Mesothelial cell of epicardium (in vitro differentiated cells): ENCODE measurements at places on chromosomes 11 and 22.
A peak's percentile ranks its signal among the peaks of the same experiment; 100 is the strongest.

DNA sequence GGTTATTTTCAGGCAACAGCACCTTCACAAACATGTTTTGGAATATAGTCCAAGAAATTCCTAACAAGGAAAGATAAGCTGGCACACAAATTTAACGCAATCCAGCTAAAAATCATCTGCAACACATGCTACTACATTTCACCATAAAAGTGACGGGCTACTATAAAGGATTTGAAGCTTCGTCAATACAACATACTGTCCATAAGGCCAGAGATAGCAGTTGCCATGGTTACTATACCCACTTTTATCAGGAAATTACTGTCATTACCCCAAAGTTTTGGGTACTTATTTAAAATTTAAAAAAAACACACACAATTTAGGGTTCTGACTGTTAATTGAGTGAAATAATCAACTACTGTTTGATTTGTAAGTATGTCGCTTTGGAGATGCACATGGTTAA, 6.9 kb downstream of the PHF21A start:
- H3K27me3 ChIP-seq, result no peaks in the 10 kb centered on the region
- H3K4me3 ChIP-seq, result no peak overlapping the region
- H3K36me3 ChIP-seq, result no peaks in the 10 kb centered on the region
- H3K27ac ChIP-seq, result peak overlapping the region; percentile 35

GRCh38 chr22:35498026-35498800, 42.4 kb upstream of the RASD2 start:
- H3K27me3 ChIP-seq, result peaks cover 35% of the 10 kb centered on the region
- H3K27ac ChIP-seq, result no peak overlapping the region
- no peaks in the 10 kb centered on the region for H3K36me3 ChIP-seq
- no peak for DNase-seq

- no peak overlapping the region for H3K27ac ChIP-seq
- H3K36me3 ChIP-seq, result no peaks in the 10 kb centered on the region
- DNase-seq, result no peak
These were observed 12.8 kb downstream of the CPT1A start for GRCh38 chr11:68828957-68829356.

- H3K27ac ChIP-seq, result no peak overlapping the region
- DNase-seq, result no peak
- H3K27me3 ChIP-seq, result peaks cover 55% of the 10 kb centered on the region
These were observed 50.1 kb downstream of the CHST1 start for GRCh38 chr11:45615182-45615792.

GRCh38 chr11:108170184-108170583, 48.8 kb downstream of the ACAT1 start:
- H3K27ac ChIP-seq, result no peak overlapping the region
- H3K4me1 ChIP-seq, result no peaks in the 10 kb centered on the region
- no peak for DNase-seq
- peaks cover 34% of the 10 kb centered on the region for H3K36me3 ChIP-seq
- H3K27me3 ChIP-seq, result no peaks in the 10 kb centered on the region
- no peak overlapping the region for H3K4me3 ChIP-seq

DNA sequence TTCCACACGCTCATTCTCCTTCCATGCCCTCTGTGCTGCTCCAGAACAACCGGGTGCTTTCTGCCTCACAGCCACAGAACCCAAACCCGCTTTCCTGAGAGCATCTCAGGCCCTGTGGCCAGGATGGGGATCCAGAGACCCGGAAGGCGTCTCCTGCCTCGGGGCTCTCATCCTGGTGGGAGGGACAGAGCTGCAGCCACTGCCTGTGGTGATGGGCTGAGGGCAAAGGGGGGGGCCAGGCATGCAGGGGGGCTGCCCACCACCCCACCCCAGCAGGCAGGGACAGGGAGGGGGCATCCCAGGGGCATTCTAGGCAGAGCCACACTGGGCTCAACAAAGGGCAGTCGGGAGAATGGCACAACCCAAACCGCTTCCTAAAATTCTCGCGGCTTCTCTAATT, 41.4 kb downstream of the CERK start:
- no peak overlapping the region for H3K27ac ChIP-seq
- peaks cover 29% of the 10 kb centered on the region for H3K36me3 ChIP-seq
- DNase-seq, result no peak

DNA sequence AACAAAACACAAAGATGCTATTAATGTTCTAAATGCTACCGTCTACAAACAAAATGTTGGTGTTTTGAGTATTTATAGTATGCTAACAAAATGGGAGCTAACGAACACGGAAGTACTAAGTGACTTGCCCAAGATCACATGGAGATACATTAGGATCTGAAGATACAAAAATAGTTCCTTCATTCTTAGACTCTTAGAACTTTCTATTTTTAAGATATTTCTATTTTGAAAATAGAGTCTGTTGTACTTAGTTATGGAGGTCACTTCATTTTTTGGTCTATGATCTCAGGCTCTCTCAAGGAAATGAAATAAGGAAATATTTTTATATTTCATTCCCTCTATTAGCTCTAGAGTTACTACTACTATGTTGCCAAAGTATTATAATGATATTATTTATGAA, 64.2 kb downstream of the APOL5 start:
- no peak for DNase-seq
- peaks cover 25% of the 10 kb centered on the region for H3K4me1 ChIP-seq

- peaks cover 60% of the 10 kb centered on the region for H3K4me1 ChIP-seq
- DNase-seq, result no peak
- H3K27me3 ChIP-seq, result no peaks in the 10 kb centered on the region
- H3K27ac ChIP-seq, result peak overlapping the region; percentile 94
- H3K4me3 ChIP-seq, result peak overlapping the region; percentile 85
- no peaks in the 10 kb centered on the region for H3K36me3 ChIP-seq
These were observed 72.5 kb upstream of the ZBED5 start for GRCh38 chr11:10930224-10930971.

DNA sequence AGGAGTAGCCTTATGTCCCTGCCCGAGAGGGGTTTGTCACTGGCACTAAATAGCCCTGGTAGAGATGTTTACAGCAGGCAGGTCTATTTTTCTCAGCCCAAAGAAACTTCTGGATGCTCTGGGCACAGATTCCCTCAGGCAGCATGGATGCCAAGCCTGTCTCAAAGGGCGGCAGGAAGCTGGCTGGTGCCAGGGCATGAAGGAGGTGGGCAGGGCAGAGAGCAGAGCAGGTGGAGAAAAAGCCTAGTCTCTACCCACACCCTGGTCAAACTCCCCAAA, 4.1 kb upstream of the GAS2L1 start:
- no peaks in the 10 kb centered on the region for H3K27me3 ChIP-seq
- no peak overlapping the region for H3K27ac ChIP-seq
- DNase-seq, result no peak
- no peak overlapping the region for H3K4me3 ChIP-seq

GRCh38 chr11:10667521-10667885, 26.1 kb downstream of the IRAG1 start:
- H3K4me3 ChIP-seq, result no peak overlapping the region
- no peak overlapping the region for H3K27ac ChIP-seq
- peak; percentile 11 for DNase-seq
- no peaks in the 10 kb centered on the region for H3K27me3 ChIP-seq
- no peaks in the 10 kb centered on the region for H3K36me3 ChIP-seq
- peaks cover 35% of the 10 kb centered on the region for H3K4me1 ChIP-seq

GRCh38 chr22:23534851-23535717, 45.0 kb downstream of the IGLL1 start:
- peaks cover 87% of the 10 kb centered on the region for H3K4me1 ChIP-seq
- no peaks in the 10 kb centered on the region for H3K27me3 ChIP-seq
- no peak overlapping the region for H3K4me3 ChIP-seq
- no peak for DNase-seq

GRCh38 chr22:20439556-20439927, 1.9 kb upstream of the SCARF2 start:
- peaks cover 13% of the 10 kb centered on the region for H3K36me3 ChIP-seq
- H3K27me3 ChIP-seq, result no peaks in the 10 kb centered on the region
- DNase-seq, result no peak
- peak overlapping the region; percentile 5 for H3K27ac ChIP-seq

DNA sequence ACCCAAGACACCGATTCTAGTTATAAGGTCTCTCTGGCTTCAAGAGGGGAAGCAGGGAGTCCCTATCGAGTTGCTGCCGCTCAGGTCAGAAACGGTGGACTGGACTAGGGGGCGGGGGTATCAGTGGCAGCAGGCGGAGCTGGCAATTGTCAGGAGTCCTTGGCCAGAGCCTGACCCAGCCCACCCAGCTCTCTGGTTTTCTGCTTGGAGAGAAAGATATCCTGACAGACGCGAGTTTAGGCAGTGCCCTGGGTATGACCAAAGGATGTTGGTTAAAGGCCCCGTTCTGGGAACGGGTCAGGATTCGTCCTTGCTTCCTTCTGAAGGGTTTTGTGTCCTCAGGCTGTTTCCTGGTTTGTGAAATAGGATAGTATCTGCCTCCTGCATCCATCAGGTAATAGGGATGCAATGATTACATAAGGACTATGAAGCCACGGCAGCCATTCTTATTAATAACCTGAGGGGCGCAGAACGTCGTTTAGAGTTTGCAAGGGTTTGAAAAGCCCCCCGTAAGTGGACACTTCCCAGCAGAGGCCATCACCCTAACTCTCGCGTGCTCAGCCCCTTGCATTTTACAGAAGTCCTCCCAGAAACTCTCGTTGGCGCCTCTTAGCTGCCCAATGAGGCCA, 700 bp upstream of the DEPDC5 start:
- no peaks in the 10 kb centered on the region for H3K36me3 ChIP-seq
- peak overlapping the region; percentile 100 for H3K27ac ChIP-seq
- peak; percentile 47 for DNase-seq
- H3K27me3 ChIP-seq, result no peaks in the 10 kb centered on the region
- H3K4me3 ChIP-seq, result peak overlapping the region; percentile 73
- H3K4me1 ChIP-seq, result peaks cover 43% of the 10 kb centered on the region

DNA sequence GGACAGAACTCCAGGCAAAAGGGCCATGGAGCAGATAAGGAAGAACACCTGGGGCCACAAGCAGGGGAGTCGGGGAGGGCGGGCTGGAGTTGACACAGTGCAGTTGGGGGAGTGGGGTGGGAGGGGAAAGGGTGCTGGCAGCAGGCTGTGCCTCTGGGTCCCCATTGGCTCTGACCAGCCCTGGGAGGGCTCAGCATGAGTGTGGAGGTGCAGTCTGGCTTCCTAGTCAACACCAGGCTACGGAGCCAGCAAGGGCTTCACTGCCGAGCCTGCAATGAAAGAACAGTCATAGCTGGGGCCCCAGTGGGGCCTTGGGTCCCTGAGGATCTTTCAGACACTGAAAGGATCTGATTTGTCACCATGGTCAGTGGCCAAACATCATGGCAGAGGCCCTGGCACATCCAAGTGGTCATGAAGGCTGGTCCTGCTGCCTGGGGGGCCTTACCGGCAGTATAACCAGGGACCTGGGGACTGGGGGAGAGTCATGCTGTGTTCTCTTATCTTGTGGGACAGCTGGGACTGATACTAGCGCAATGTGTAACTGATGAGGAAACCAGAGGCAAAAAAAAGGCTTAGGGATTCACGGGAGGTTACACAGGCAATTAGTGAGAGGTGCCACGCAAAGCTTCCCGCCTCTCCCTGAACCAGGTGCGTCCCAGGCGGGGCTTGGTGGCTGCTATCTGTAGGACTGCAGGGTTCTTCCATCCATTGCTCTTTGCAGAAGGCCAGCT, 11.6 kb downstream of the SLC37A2 start:
- H3K36me3 ChIP-seq, result no peaks in the 10 kb centered on the region
- no peak overlapping the region for H3K27ac ChIP-seq
- peaks cover 6% of the 10 kb centered on the region for H3K4me1 ChIP-seq

GRCh38 chr11:7688238-7688826, 15.0 kb upstream of the CYB5R2 start:
- H3K27me3 ChIP-seq, result no peaks in the 10 kb centered on the region
- peak overlapping the region; percentile 0 for H3K27ac ChIP-seq
- H3K4me1 ChIP-seq, result peaks cover 18% of the 10 kb centered on the region
- H3K36me3 ChIP-seq, result no peaks in the 10 kb centered on the region
- DNase-seq, result no peak
- no peak overlapping the region for H3K4me3 ChIP-seq

- peaks cover 28% of the 10 kb centered on the region for H3K4me1 ChIP-seq
- H3K27me3 ChIP-seq, result peaks cover 10% of the 10 kb centered on the region
- H3K36me3 ChIP-seq, result peaks cover 2% of the 10 kb centered on the region
- no peak overlapping the region for H3K27ac ChIP-seq
These were observed 3.1 kb downstream of the PRDM11 start for GRCh38 chr11:45149483-45150056.

GRCh38 chr11:11403763-11404725, 51.0 kb upstream of the CSNK2A3 start:
- H3K4me1 ChIP-seq, result peaks cover 31% of the 10 kb centered on the region
- H3K36me3 ChIP-seq, result no peaks in the 10 kb centered on the region
- peaks cover under 1% of the 10 kb centered on the region for H3K27me3 ChIP-seq
- H3K4me3 ChIP-seq, result no peak overlapping the region
- H3K27ac ChIP-seq, result peak overlapping the region; percentile 63

DNA sequence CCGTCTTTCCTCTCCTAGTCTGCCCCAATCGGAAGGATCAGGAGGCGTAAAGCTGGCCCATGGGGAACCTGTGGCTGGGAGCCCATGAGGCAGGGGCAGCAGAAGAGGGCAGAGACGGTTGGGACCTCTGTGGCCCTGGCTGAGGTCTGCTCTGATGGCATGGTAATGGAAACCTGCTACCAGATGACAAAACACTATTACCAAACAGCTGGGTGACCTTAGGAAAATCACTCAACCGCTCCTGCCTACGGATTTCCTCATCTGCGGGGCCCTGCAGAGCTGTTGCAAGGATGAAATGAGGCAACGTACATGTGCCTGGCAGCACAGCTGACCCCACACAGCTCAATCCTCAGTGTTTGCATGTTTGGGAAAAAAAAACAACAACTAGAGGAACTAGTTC, 4.6 kb downstream of the AP5B1 start:
- H3K4me1 ChIP-seq, result peaks cover 1% of the 10 kb centered on the region
- no peak for DNase-seq
- H3K27me3 ChIP-seq, result no peaks in the 10 kb centered on the region
- H3K36me3 ChIP-seq, result peaks cover 15% of the 10 kb centered on the region

DNA sequence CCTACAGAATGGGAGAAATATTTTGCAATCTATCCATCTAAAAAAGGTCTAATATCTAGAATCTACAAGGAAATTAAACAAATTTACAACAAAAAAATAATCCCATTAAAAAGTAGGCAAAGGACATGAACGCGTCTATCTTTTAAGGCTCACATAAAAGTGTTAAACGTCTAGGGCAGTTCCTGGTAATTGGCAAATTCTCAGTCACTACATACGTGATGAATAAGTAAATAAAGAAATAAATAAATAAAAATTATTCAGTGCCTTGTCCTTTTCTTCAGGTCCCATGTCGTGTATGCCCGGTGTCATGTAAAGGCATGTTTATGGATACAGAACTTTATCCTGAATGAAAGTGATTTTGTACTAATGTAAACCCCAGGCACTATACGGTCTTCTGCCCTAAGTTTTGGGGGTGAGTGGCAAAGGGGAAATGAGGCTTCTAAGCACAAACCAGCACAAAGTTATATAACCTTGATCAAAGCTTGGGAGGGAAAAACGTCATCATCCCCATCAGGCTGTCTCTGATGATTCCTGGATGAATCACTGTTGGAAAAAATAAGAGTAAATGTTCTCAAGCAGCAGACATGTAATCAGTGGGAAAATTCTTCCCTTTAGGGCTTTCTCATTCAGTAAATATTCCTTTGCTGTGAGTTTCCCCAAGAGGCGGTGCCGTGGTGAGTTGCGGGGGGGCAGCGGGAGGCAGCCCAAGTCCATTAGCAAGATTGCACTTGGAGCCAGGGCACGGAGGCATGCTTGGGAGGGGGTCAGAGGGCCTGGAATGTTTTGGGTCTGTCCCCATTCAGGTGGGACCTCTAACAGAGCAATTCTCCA, 30.4 kb upstream of the MICAL2 start:
- no peak overlapping the region for H3K4me3 ChIP-seq
- peaks cover 6% of the 10 kb centered on the region for H3K4me1 ChIP-seq
- no peaks in the 10 kb centered on the region for H3K36me3 ChIP-seq
- H3K27ac ChIP-seq, result no peak overlapping the region

GRCh38 chr22:35509451-35509850, 31.2 kb upstream of the RASD2 start:
- peaks cover 13% of the 10 kb centered on the region for H3K4me1 ChIP-seq
- H3K27me3 ChIP-seq, result peaks cover 4% of the 10 kb centered on the region
- H3K4me3 ChIP-seq, result no peak overlapping the region
- no peak for DNase-seq
- no peaks in the 10 kb centered on the region for H3K36me3 ChIP-seq
